ENCODE measurements at places on chromosomes 12 and 14. TPM values are rescaled to one million over a fixed set of nuclear protein-coding genes. Genes with fewer than 3 reads are reported as not detected.

KCNH5 gene
- total RNA-seq, result not detected

TMBIM4 gene
- 44.7 TPM for total RNA-seq

MGST1 gene
- 2.1 TPM for total RNA-seq

VTI1B gene
- 66.9 TPM for total RNA-seq

Data from T-cell (primary cell).